Large intestine (tissue), 12 donors: ENCODE measurements at places on chromosomes 12 and 14.

DNA sequence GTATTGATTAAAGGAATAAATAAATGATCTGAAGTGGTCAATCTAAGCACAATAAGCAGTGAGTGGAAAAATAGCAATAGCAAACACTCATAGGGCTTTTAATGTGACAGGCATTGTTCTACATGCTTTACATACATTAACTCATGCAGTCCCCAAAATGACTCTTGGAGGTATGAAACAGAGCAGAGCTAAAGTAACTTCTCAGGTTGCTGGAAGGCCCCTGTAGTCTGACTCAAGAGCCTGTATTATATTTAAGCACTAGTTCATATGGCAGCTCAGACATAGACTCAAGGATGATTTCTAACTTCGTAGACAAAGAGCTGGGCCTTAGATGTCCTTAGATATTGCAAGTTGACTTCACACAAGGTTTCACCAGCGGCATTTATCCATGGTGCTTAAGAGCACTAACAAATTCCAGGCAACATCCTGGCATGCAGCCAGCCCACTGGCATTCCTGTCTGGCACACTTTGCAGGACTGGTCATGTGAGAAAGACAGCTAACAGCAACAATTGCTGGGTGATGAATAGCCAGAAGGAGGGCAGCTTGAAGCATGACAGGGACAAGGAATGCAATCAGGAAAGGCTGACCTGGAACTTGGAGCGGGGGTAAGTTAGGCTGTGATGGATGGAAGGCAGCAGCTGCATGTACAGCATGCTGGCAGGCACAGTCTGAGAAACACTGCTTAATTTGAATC lies 22.9 kb upstream of the KTN1 start:
- H3K27me3 ChIP-seq: no peaks in the 10 kb centered on the region
- DNase-seq: no peak
- no peaks in the 10 kb centered on the region for H3K4me1 ChIP-seq

DNA sequence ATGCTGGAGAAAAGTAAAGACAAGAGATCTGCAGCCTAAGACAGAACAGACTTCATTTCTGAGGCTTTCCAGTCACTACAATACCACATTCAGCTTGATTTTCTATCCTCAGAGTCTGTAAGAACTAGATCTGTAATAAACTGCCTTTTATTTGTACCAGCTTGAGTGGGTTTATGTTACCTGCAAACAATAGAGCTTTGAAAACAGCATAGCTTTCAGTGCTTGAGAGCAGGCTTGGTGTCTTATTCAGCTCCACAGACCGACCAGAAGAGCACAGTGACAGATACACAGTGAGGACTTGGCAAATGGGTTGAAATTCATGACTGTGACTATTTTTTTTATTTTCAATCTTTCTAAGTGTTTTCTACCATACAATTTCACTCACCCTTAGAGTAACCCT lies 207.8 kb upstream of the OTX2 start:
- no peaks in the 10 kb centered on the region for H3K27me3 ChIP-seq
- DNase-seq: no peak
- no peak overlapping the region for H3K27ac ChIP-seq
- no peaks in the 10 kb centered on the region for H3K4me1 ChIP-seq
- H3K36me3 ChIP-seq: no peaks in the 10 kb centered on the region

DNA sequence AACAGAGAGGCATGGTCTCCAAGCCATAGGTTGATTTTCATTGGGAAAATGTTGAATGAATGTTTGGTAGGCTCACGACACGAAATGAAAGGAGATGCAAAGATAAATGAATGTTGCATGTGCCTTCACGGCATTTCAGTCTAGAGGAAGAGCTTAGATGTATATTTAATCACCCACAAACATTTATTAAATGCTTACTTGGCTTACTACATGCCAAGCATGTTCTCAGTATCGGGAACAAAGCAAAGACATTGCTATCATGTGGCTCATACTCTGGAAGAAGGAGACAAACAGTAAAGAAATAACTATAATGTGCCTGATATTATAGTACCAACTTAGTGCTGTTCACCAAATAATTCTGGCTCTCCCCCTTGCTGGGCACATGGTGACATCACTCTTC lies 133.5 kb downstream of the LLPH start:
- peaks cover under 1% of the 10 kb centered on the region for H3K27me3 ChIP-seq
- no peak overlapping the region for H3K27ac ChIP-seq
- no peaks in the 10 kb centered on the region for H3K36me3 ChIP-seq

DNA sequence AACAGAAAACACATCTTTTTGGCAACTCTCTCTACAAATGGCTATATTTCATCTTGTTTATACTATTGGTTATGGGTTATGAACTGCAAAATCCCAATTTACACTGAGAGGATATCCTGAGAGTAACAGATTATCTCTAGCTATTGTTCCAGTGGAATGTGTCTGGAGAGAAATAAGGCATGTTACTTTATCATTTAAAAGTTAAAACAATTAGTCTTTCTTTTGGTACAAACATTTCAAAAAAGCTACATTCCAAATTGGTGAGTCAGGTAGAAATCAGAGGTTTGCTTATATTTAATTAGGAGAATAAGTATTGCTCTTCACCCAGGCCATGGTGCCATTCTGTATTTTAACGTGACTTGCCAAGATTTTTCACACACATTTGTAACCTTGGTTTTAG lies 411.6 kb downstream of the CCER1 start:
- no peak overlapping the region for H3K4me3 ChIP-seq
- no peaks in the 10 kb centered on the region for H3K36me3 ChIP-seq
- H3K27ac ChIP-seq: no peak overlapping the region
- no peaks in the 10 kb centered on the region for H3K4me1 ChIP-seq
- no peak for DNase-seq

DNA sequence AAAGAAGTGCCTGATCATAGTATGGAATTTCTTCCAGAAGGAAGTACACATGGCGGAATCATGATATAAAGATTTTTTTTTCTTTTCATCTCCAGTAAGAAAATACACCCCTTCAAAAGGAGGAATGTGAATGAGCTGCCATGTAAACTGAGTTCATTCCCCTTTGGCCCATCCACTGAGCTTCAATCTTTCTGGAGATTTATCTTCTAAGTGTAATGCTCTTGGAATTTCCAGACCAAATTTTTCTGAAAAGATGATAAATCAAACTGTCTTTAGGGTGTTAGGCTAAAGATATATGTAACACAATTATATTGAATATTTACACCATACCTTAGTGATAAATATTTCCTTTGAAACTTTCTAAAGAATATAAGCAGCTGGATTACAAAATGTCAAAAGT lies 5.2 kb downstream of the DCN start:
- H3K4me1 ChIP-seq: no peaks in the 10 kb centered on the region
- no peak overlapping the region for H3K4me3 ChIP-seq
- peak overlapping the region; percentile 9 for H3K27ac ChIP-seq
- no peaks in the 10 kb centered on the region for H3K27me3 ChIP-seq
- no peaks in the 10 kb centered on the region for H3K36me3 ChIP-seq

GRCh38 chr12:109949089-109949488 lies 47.1 kb downstream of the GIT2 start:
- DNase-seq: peak; percentile 91
- H3K4me1 ChIP-seq: peaks cover 46% of the 10 kb centered on the region
- H3K36me3 ChIP-seq: peaks cover 58% of the 10 kb centered on the region
- peak overlapping the region; percentile 86 for H3K27ac ChIP-seq
- no peak overlapping the region for H3K4me3 ChIP-seq

DNA sequence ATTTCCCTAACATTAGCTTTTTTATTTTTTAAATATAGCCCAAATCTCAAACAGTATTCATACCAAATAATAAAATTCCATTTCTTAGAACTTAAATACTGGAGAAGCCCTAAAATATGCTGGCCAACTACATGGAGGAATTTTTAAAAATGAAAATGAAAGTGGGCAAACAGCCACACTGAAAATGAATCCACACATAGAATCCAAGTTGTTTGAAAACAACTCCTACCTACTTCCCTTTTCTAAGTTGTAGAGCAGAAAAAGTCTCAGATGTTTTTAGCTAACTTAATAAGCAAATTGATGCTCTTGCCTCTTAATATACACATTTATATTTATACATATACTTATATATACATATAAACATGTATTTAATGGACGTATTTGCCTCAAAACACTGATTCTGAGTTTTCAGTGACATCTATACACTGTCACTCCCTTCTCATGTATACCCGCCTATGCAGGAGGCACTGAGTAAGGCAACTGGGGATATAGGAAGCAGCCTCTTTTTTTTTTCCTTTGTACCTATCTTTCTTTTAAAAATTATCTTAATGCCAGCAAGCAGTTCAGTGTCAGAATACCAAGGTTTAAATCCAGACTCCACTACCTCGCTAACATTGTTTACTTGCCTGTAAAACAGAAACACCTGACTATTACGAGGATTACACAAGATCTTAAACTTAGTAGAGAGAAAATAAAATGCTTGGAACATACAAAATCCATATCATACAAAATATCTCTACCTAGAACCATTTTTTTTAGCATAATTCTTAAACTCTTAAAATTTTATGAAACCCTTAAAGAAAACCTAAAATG lies 13.3 kb downstream of the DICER1 start:
- H3K27ac ChIP-seq: no peak overlapping the region
- no peaks in the 10 kb centered on the region for H3K27me3 ChIP-seq
- no peak overlapping the region for H3K4me3 ChIP-seq
- no peak for DNase-seq
- H3K4me1 ChIP-seq: no peaks in the 10 kb centered on the region
- no peaks in the 10 kb centered on the region for H3K36me3 ChIP-seq

DNA sequence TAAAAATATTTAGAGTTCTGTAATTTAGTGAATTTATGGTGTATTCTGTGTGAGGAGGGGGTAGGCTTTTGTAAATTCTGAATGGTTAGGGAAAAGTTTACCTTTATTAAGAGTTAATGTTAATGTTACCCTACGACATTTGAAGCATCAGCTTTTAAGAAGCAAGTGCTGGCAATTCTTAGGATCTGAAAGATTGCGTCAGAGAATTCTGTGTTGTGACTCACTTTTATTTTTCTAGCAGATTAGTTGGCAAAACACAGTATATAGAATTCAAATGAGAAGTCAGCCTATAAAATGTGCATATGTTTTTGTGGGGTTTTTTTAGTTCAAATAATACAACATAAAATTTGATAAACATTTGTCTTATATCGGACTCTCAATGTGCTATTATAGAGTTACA lies 97.6 kb downstream of the RAD52 start:
- no peak for DNase-seq
- no peaks in the 10 kb centered on the region for H3K27me3 ChIP-seq
- no peaks in the 10 kb centered on the region for H3K36me3 ChIP-seq

DNA sequence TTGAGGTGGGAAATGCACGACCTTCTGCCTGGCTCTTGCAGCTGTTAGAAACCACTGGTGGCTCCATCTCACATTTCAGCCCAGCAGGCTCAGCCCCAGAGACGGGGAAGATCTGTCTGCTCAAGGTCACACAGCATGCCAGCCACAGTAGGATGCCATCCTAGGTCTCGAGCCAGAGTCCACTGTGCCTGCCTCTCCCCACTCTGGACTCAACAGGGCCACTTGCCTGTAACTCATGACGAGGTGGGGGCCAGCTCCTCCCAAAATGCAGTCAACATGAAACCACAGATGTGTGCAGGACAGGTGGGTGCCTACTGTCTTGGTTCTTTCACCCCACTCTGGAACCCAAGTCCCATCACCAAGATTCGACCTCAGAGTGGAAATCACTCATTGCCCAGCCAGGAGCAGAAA lies 23.2 kb downstream of the BCL11B start:
- no peak overlapping the region for H3K4me3 ChIP-seq
- H3K27ac ChIP-seq: no peak overlapping the region
- H3K4me1 ChIP-seq: peaks cover 3% of the 10 kb centered on the region
- H3K36me3 ChIP-seq: peaks cover 13% of the 10 kb centered on the region
- DNase-seq: no peak

- H3K4me3 ChIP-seq: no peak overlapping the region
- DNase-seq: no peak
- H3K27ac ChIP-seq: no peak overlapping the region
- H3K36me3 ChIP-seq: peaks cover 9% of the 10 kb centered on the region
These were observed 20.4 kb downstream of the SAV1 start for GRCh38 chr14:50647753-50648152.

DNA sequence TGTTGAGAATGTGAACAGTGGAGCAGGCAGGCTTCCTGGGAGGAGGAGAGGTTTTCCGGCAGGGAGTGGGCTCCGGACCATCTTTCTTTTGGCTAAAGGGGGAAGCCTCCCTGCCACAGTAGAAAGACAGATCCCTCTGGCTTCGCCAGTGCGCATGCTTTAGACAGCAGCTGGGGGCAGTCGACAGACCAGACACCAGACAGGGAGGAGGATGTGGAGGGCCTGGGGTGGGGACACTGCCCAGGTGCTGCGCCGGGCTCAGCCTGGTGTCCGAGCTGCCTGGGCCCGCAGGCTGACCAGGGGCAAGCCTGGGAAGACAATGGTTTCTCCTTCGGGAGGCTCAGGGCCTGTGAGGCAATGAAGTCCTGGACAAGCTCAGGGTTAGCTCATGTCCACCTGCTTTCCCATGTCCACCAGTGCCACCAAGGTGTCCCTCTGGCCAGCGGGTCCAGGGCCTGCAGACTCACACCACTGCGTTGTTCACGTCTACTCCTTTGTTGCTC lies 67.3 kb downstream of the PRIMA1 start:
- DNase-seq: no peak
- no peaks in the 10 kb centered on the region for H3K36me3 ChIP-seq
- H3K27me3 ChIP-seq: no peaks in the 10 kb centered on the region

DNA sequence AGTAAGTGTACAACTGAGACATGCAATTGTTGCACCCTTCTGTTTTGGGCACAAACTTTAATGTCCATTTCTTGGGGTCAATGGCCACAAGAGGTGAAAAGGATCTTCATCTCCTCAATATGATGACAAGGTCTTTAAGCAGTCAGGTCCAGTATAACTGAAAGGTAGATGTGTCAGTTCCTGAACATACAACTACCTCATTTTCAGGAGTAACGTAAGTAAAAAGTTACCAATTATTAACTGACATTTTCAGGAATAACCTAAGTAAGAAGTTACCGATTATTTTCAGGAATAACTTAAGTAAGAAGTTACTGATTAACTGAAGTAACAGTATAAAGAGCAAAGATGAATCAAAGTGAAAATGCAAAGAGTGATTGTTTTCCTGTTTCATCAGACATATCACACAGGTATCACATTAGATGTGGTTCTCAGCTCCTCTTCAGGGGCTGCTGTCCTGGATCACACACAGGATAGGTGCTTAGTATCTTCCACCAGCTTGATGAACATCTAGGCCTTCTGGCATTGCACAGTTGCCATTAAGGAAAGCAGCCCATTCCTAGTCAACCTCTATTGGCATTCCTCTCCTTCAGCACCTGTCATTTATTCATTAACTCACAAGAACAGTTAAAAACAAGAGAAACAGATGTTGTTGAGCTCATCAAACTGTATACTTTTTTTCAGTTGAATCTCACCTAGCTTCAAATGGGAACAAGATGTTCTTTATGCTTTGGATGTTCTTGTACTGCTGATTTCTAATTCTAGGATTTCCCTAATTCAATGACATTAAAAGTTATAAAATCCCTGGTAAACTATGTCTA lies 200.0 kb downstream of the FOXG1 start:
- H3K4me1 ChIP-seq: no peaks in the 10 kb centered on the region
- H3K27me3 ChIP-seq: no peaks in the 10 kb centered on the region
- no peak overlapping the region for H3K27ac ChIP-seq
- no peak for DNase-seq

GRCh38 chr12:88029093-88029665 lies at the start of gene C12orf50:
Gene C12orf50 (minus strand): TSS chr12:88029401. CDS start chr12:88026962, 2,439 bp downstream.
- no peak for DNase-seq
- H3K36me3 ChIP-seq: no peaks in the 10 kb centered on the region
- no peaks in the 10 kb centered on the region for H3K27me3 ChIP-seq
